ENCODE measurements at places on chromosomes 5 and 9.

DNA sequence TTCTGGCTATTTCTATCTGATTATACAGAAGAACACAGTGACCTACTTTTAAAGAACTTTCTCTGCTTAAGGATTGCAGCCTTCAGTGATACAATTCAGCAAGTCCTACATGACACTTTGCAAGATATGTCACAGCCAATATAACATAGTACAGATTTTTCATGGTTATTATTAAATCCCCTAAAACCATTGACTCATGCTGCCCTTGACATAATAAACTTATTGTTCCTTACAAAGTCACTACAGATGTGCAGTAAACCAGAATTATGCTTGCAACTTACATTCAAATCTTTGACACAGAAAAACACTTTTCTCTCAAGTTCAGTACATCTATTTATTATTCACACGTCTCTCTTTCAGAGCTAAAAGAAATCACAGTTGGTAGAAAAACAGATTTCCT is 1136.3 kb upstream of the ACO1 start:
- DNase-seq: no peak

DNA sequence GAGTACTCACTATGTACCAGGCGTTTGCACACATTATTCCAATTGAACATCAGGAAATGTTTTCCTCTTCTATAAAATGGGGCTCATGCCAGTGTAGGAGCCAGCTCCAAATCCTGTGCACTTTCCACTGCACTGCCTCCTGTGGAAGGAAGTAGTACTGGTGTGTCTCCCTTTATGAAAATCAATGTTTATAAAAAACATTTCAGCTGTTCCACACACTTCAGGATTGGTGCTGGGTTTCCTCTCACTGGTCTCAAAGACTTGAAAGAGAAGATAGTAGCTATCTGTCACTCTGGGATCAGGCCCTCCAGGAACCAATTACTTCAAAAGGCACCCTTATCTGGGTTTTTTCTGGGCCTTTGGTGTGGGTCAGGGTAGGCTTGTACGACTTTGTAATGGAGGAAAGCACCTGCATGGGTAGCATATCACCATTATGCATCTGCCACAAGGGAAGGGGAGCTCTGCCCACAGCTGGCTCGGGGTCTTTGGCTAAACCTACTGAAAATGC is 32.5 kb downstream of the RAB14 start:
- DNase-seq: peak; percentile 35

GRCh38 chr5:61869333-61869732 is 436.7 kb upstream of the KIF2A start:
- DNase-seq: no peak

DNA sequence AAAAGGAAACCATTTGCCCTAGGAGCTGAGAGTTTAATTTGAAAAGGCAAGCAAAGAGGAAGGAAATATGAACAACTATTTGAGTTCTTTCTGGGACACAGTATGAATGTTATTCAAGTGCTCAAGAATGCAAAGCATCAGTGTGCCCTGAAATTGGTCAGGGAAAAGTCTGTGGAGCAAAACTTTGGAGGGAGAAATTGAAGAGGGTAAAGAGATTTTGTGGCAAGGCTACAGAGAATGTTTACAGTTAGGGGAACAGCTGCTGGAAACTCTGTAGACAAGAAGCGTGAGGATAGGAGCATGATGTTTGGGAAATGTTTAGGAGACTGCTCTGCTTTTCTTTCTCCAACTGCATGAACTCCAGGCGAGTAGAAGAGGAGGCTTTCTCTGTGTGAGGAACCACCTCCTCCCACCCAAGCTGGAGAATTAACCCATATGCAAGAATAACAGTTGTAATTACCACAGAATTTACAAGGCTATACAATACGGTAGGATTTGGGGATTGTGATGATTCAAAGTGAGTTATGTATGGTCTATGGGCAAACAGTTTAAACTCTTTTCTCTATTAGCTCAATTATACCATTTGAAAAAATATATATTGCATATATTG is 75.4 kb upstream of the IL7R start:
- DNase-seq: no peak

GRCh38 chr5:61200582-61201155 is 38.4 kb upstream of the SMIM15 start:
- DNase-seq: no peak

- no peak for DNase-seq
These were observed 20.7 kb downstream of the COL5A1 start for GRCh38 chr9:134662143-134662876.

- DNase-seq: no peak
These were observed 67.5 kb upstream of the ACTBL2 start for GRCh38 chr5:57550132-57550531.

GRCh38 chr5:75337366-75338021 is 474 bp downstream of the HMGCR start:
- peak; percentile 32 for DNase-seq

DNA sequence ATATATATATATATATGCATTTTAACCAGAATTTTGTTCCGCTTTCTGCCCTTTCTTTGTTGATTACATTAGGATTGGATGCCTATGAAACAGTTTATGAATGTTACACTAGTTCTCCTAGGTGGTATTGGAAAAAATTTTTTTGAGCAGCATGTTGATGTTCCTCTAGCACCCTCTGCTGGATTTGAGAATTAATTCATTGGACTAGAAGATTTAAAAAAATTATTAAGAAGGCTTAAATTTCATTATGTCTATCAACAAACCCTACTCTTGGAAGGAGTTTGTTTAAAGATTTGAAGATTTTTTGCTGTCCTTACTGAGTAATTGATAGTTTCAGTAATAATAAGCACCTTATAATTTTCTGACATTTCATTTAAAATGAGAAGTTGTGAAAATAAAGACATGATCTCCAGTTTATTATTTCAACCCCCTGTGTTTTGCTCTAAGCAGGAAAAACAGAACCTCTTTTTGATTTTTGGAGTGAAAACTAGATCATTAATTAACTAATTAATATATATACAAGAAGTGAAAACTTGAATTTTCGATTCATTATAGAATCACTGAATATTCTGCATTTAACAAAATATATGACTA is 89.6 kb downstream of the CCDC171 start:
- peak; percentile 21 for DNase-seq

DNA sequence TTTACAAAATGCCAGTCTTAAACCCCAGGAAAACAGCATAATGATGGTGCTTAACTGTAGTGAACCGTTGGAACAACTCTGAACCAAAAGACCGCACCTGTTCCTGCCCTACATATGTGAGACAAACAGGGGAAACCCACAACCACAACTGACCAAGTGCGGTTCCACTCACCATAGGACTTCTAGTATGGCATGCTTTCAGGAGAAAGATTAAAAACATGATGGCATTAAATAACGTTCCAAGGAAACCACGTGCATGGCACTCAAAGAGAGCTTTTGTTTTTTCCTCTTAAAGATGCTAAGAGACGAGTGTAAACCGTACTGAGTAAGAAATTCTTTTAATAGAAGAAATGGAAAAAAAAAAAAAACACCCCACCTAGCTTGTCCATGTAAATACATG is 119.8 kb downstream of the SSBP2 start:
- DNase-seq: peak; percentile 54

DNA sequence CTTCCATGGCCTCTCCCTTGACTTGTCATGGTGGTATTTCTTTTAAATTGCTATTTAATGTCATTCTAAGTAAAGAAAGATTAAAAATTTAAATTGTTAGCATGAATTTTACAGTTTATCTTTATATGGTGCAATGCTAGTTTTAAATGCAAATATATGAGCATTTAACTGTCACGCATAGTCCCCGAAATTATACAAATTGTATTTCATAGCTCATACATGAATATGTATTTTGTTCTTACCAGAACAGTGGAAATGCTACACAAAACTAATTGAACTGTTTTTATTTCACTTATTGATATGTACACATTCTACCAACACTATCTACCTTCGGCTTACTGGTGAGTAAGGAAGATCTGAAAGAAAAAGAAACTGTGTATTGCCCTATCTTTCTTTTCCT is 125.8 kb downstream of the CARTPT start:
- no peak for DNase-seq

GRCh38 chr5:81226949-81227348 is 6.2 kb upstream of the CKMT2 start:
- no peak for DNase-seq

DNA sequence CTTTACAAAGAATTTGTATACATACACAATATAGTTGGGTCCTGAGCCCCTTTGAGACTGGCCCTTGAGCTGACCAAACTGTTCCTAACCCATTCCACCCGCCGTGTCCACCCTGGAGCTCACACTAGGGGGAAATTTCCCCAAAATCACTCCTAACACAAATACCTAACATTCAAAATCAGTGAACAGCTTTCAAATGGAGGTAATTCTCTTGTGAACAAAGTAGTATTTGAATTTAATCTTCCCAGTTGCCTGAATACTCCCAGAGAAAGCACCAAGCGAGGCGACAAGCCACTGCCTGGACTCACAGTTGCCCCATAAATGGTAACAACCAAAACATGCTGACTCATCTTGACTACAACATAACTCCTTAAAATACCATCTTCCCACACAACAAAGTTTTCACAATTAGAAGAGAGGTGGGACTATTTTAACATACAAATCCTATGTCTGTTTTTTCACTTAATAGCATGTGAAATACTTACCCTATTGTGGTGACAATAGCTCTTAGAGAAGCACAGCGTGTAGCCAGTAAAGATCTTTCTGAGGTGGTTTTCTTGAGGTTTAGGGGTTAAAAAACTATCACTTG is 31.7 kb upstream of the SCAMP1 start:
- no peak for DNase-seq

DNA sequence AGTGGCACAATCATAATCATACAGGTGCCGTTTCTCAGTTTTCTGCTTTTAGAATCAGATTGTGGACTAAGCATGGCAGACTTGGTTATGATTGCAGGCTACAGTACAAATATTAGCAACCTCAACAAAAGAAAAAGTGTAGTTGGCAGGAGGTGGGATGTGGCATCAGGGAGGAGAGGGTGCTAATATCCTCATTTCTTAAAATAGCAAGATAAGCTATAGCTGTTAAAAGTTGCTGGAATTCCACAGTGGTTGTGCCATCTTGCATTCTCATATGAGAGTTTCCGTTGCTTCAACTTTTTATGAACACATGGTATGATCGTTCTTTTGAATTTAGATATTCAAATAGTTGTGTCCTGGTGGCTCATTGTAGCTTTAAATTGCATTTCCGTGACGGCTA is 21.4 kb downstream of the PIP5K1B start:
- DNase-seq: no peak

DNA sequence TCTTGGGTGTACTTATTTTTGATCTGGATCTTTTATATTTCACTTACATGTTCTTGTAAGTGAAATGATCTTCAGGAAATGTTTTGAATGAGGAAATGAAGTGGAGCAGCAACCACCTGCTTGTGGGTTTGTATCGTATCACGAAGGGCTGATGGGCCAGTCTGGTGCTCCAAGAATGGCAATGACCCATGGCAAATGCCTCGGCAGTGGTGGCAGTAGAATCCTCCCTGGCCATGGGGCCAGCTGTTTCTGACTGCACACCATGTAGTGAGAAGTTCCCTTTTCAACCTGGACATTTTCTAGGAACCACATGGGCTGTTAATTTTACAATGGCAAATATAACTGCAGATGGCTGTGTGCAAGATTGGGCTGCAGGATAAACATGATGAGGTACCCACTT is 29.9 kb downstream of the MAT2B start:
- no peak for DNase-seq

- peak; percentile 86 for DNase-seq
These were observed at the start of gene ANKRD33B for GRCh38 chr5:10563945-10564837. Gene ANKRD33B, plus strand, starts transcription at chr5:10564070. Its CDS starts 398 bp downstream, at chr5:10564468.

- no peak for DNase-seq
These were observed 6.4 kb upstream of the TTC23L start for GRCh38 chr5:34832568-34832967.

DNA sequence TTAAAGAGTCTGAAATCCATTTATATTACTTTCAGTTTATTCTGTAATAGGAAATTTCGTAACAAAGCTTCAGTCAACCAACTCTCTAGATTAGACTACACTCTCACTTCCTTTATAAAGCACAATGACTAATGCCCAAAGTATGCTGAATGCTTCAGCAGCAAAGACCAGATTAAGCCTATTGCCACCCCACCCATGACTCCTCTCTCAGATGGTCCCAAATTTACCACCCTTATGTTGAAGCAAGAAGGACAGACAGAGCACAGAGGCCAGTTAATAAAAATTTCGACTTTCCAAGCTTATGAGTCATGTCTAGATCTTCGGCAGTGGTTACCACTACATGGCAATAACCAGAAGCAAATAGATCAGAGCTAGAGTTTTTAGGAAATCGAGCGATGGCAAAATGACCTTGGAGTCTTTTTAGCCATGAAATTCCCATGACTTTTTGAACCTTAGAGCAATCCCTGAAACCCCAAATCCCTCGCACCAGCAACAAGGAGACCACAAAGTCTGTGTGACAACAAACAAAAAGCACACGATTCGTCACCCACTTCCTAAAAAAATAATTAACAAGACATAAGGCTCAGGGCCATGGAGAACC is 287.8 kb upstream of the RASA1 start:
- DNase-seq: peak; percentile 11

GRCh38 chr9:125988479-125989050 is 241.4 kb downstream of the PBX3 start:
- DNase-seq: peak; percentile 6

DNA sequence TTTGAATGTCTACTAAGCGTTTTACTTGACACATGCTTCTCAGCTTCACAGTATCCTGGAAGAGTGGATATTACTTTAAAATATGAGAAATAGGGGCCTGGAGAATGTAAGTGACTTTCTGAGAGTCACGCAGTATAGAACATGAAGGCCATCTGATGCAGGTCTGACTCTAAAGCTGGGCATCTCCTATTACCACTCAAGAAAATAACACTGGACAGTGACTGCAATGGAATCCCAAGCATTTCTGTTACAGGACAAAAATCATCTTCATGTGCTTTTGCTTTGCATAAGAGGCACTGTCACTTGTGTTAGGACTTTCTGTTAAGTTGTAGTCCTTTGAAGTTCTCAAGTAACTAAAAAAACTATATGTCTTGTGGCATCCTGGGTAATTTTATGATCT is 335.5 kb downstream of the FBXL7 start:
- DNase-seq: no peak

- DNase-seq: no peak
These were observed 258.7 kb upstream of the ARRDC3 start for GRCh38 chr5:91641730-91642350.

- no peak for DNase-seq
These were observed 2.5 kb upstream of the NRARP start for GRCh38 chr9:137304383-137305059.

DNA sequence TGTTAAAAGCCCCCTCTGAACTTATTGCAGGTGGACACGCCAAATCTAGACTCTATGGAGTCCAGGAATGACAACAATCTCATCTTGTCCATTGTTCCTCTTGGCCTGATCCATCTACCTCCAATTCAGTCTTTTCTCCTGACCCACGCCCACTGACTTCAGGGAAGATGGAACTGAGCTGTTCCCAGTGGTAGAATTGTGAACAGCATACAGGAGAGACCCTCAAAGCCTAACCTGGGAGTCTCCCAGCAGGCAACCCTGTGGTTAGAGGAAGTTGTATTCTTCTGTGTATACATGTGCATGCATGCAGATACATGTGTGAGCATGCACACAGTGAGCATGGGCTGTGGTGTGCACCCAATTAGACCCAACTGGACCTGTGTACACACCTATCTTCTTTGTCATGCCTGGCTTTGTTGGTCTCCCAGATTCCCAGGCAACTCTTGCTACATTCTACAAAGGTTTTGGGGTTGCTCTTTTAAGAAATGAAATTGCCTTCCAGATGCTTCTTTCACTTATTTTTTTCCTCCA is 286.0 kb downstream of the ZSWIM6 start:
- DNase-seq: no peak

Measured in CD4-positive, alpha-beta T cell treated with Interleukin-4 for 1 hour (primary cell).